Stimulated activated CD8-positive, alpha-beta memory T cell treated with anti-CD3 and anti-CD28 coated beads, Interleukin-4, amount 100 ng/mL, for 1 hour (primary cell): ENCODE measurements at places on chromosomes 4 and X.

DNA sequence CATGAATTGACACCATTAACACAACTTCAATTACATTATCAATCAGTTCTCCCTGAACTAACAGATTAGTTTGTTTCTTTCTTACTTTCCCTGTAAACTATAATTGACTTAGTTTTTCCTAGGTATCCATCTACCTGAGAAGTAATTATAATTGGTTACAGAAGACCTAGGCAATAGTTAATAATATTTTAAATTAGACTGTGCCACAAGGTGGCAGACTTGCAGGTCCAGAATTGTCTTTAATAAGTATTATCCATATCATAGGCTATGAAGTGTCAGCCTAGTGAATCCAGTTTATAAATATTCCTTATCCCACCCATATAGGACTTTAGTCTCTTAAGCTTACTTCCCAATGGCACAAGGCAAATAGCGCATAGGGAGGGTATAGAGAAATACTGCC lies 48.9 kb upstream of the FAM47B start:
- DNase-seq, result no peak

DNA sequence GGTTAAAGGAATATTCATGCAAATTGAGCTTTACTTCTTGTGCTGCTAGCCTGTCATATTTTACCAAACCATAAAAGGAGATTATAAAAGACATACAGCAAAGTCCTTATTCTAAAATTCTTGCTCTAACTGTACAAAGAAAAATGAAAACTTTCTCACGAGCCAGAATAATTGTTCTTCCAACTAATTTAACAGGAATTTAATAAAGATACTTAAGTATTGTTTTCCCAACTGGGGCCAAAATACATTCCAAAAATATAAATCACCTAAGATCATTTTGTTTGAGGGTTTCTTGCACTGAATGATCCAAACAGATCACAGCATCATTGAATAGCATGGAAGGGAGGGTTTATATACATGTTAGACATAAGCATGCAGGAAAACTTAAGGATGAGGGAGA lies 127.1 kb upstream of the PCDH18 start:
- DNase-seq, result no peak

DNA sequence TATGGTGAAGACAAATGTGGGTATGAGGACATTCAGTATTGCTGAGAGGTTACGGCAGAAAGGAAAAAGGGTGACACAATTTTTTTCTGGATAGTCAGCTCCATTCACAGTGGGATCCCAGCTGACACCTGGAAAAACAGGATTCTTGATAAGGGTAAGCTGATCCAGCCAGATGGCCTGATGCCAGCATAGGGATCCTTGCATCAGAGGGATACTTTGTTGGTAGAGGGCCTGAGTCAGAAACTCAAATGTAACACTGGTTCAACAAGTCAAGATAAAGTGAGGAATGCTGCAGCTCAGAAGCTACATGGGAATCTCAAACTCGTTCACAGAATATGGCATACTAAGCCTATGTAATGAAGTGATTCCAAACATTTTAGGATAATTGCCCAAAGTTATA lies 726.7 kb downstream of the C4orf33 start:
- DNase-seq, result no peak

GRCh38 chr4:158169506-158169905 lies 3.3 kb downstream of the GASK1B start:
- no peak for DNase-seq

DNA sequence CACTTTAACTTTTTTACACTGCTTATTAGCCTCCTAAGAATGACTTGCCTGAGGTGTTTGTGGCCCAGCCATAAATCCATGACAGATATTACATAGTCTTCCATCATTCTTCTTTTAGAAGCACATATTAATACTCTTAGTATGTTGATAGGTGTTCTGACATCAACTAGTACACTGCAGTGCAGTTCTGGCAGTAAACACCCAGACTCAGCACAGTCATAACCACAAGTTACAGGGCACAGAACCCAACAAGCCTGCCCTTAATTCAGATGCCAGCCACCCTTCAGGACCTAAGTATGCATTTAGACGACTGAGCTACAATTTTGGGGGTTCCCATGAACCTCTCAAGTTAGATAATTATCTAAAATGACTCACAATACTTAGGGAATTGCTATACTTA lies 36.5 kb upstream of the GUCY1B1 start:
- DNase-seq, result no peak

DNA sequence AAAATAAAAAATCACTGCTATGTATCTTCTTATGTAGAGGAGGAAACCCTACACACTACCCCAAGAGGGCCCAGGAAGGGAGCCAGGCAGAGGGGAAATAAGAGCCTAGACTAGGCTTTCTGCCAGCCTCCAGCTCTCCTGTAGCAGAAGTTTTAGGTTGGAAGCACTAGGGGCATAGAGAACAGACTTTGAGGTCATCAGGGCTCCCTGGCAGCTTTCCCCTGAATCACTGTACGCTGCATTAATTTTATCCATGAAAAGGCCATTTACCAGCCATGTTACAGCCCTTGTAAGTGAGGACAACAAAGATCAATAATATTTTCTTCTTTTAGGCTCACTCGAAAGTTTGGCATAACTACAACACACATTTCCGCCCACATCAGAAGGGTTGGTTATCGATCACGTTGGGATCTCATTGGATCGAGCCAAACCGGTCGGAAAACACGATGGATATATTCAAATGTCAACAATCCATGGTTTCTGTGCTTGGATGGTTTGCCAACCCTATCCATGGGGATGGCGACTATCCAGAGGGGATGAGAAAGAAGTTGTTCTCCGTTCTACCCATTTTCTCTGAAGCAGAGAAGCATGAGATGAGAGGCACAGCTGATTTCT lies 24.7 kb downstream of the RPL9 start:
- DNase-seq, result no peak

GRCh38 chr4:52051615-52052474 lies 741 bp downstream of the SPATA18 start:
- no peak for DNase-seq

GRCh38 chr4:176300565-176300964 lies 19.2 kb upstream of the SPCS3 start:
- DNase-seq, result no peak

- no peak for DNase-seq
These were observed 514.8 kb upstream of the TENM3 start for GRCh38 chr4:181728305-181728966.

DNA sequence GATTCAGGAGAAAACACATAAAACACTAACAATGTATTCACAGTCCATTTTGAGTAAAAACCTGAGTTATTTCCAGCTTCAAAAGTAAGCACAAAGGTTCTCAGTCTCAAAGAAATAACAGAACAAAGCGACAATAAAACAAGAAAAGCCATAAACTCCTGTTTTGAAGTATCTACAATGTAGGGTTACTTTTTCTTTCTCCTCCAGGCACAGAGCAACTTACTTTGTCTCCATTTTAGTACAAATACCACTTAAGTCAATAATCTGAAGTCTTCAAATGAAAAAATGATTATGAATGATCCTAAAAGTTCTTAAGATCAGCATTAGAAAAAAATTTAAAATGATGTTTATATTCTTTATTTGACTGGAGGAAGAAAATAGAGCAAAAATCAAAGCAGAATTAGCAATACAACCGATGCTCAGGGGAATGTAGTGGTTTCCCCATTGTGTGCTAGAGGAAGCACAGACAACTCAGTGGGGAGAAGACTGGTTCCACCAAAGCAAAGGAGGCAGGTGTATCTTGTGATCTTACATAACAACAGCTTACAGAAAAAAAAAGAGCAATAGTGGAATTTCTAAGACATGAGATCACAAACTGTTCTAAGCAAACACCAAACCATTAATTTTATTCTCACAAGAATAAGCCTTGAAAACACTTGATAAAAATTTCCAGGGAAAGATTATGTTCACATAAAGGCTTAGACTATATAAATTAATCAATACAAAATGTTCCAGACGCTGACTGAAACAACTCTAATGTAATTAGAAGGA lies 35.1 kb downstream of the EPHA5 start:
- DNase-seq, result no peak

GRCh38 chrX:20412871-20413486 lies 146.3 kb upstream of the RPS6KA3 start:
- DNase-seq, result peak; percentile 5

GRCh38 chr4:22739968-22740367 lies 47.2 kb downstream of the GBA3 start:
- no peak for DNase-seq

GRCh38 chr4:148017801-148018200 lies 285.9 kb downstream of the ARHGAP10 start:
- no peak for DNase-seq

- DNase-seq, result no peak
These were observed 22.6 kb downstream of the SYNPO2 start for GRCh38 chr4:118911238-118911703.

DNA sequence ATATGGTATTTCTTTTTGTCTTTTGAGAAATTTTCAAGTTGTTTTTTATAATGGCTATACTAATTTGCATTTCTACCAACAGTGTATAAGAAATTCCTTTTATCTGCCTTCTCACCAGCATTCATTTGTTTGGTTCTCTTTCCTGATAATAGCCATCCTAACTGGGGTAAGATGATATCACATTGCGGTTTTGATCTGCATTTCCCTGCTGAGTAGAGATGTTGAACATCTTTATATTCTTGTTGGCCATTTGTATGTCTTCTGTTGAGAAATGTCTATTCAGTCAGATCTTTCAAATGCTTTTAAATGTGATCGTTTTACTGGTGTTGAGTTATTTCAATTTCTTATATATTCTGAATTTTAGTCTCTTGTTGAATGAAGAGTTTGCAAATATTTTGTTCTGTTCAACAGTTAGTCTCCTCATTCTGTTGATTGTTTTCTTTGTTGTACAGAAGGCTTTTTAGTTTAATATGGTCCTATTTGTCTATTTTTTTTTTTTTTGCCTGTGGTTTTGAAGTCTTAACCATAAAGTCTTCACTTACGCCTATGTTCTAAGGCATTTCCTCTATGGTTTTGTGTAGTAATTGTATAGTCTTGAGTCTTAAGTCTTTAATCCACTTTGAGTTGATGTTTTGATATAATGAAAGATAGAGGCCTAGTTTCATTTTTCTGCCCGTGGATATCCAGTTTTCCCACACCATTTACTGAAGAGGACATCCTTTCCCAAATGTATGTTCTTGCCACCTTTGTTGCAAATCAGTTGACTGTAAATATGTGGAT lies 1566.9 kb downstream of the STIM2 start:
- no peak for DNase-seq

DNA sequence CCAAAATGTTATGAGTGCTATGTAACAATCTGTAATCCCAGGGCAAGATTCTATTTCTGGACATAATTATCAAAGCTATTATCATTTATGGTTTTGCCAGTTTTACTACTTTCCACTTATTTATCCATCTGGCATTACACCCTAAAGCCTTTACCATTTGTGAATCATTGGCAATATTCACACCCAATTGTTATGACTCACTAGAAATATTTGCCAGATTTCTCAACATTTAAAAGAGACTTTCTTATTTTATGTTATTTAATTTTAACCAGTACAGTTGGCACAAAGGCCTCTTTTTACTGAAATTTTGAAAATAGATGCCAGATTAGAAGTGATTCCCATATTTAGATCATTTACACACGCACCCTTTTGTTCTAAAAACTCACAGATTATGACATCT lies 242.7 kb upstream of the WDFY3 start:
- DNase-seq, result no peak

DNA sequence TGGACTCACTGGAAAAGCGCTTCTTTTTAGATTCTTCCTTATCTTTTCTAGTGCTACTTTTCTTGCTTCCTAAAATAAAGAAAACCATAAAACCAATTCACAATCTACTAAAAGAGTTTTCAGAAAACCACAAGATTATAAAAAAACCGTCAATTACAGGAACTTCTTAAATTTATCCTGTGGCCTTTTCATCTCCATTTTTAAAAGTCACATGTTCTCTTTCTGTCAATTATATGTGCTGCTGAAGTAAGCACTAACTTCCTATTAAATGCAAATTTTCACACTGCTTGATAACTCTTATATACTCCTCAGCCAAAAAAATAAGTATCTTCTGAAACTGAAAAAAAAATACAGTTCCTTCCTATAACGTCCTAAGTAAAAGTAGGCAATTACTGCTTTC lies 32.8 kb downstream of the CENPC start:
- no peak for DNase-seq

GRCh38 chr4:87939978-87940690 lies 35.4 kb upstream of the SPP1 start:
- DNase-seq, result no peak

DNA sequence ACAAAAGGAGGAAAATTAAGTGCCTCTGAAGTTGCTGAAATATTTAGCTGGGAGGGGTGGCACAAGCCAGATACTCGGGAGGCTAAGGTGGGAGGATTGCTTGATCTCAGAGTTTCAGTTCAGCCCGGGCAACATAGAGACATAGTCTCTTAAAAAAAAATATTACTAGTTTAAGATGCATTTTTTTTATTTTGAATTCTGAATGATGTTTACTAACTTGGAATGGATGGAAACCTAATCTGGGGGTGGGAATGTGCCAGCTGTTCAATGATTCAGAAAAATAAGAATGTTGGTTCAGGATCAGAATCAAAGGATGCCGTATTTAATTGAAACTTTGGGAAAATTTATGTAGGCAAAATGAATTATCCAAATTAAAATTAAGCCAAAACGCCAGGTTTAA lies 167.2 kb upstream of the ANK2 start:
- no peak for DNase-seq

DNA sequence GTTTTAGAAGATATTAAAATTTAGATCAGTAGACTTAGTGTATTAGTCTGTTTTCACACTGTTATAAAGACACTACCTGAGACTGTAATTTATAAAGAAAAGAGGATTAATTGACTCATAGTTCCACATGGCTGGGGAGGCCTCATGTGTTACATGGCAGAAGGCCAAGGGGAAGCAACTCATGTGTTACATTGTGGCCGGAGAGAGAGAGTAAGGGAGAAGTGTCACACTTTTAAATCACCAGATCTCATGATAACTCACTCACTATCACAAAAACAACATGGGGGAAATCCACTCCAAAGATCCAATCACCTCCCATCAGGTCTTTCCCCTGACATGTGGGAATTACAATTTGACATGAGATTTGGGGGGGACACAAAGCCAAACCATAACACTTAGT lies 1159.7 kb upstream of the PCDH7 start:
- no peak for DNase-seq

DNA sequence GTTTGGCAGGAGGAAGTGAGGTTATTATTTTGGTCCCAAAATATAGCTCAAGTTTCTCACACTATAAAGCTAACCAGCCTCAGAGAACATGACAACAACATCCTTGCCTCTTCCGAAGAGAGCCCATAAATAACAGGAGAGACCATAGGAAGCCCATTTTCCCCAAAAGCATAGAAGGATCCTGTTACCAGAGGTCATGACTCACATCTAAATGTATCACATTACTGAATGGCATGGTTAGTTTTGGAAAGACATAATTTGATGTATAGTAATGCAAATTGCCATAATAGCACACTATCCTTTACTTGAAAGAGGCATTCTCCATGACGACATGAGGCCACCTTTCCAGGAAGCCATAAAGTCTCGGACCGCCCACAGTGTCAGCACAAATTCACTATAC lies 238.8 kb upstream of the GRIA3 start:
- no peak for DNase-seq
